Fibroblast of pulmonary artery (primary cell): ENCODE measurements at places on chromosomes 11 and 22.

DNA sequence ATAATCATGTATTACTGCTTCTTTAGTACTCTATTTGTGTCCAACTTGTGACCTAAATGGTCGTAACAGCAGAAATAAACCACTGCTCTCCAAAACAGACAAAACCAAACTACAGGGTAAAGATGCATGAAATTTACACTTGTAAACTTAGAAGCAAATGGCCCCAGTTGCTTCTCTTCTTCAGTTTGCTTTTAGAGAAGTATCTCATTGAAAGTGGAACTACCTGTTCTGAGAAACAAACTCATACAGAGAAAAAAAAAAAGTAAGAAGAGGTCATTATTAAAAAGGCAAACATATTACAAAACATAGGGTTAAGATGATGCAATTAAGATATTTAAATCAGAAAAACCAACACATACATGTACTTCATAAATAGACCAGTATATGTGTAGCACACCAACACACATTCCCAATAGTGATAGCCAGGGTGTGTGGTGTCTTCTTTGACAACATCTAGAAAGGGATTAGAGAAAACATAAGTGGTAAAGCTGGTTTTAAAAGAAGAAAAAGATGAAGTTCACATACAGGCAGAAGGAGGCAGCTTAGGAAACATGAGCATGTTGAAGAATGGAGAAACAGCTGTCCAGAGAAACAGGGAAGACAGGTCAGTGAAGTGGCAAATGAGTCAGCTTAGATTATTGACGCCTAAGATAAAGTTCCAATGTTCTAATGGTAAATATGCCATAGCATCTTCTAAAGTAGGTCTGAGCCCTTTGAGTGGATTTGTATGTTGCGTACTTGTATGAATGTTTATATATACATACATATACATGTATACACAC lies 844.7 kb upstream of the CCDC90B start:
- no peak for DNase-seq

GRCh38 chr22:49771266-49772065 lies 56.2 kb downstream of the BRD1 start:
- DNase-seq: no peak

GRCh38 chr22:45499746-45500145 lies 2.9 kb upstream of the FBLN1 start:
- DNase-seq: no peak

- no peak for DNase-seq
These were observed 327 bp upstream of the MED17 start for GRCh38 chr11:93783765-93784144.

DNA sequence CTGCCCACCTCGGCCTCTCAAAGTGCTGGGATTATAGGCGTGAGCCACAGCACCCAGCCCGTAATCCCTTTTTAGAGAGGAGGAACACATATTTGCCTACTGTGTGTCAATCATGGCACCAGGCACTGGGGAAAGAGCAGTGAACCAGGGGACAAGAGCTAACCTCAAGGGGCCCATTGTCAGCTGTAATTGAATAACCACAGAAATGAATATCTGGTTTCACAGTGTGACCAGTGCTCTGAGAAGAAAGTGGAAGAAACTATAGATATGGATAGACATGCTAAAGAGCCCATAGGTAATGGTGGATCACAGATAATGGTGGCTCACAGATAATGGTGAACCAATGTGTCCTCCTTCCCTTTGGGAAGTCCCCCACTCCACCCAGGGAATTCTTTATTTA lies 8.6 kb upstream of the KCTD14 start:
- no peak for DNase-seq

GRCh38 chr11:78465169-78465942 lies 47.7 kb upstream of the GAB2 start:
- no peak for DNase-seq

DNA sequence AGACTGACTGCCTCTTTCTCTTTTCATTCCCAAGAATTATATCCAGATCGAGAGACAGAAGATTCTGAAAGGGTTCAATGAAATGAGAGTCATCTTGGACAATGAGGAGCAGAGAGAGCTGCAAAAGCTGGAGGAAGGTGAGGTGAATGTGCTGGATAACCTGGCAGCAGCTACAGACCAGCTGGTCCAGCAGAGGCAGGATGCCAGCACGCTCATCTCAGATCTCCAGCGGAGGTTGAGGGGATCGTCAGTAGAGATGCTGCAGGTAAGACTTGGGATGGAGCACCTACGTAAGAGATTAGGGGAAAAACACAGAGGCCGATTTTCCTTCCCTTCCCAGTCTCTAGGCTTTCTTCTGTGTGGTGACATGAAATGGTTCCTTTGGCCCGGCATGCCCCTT lies 8.7 kb downstream of the TRIM22 start:
- no peak for DNase-seq

DNA sequence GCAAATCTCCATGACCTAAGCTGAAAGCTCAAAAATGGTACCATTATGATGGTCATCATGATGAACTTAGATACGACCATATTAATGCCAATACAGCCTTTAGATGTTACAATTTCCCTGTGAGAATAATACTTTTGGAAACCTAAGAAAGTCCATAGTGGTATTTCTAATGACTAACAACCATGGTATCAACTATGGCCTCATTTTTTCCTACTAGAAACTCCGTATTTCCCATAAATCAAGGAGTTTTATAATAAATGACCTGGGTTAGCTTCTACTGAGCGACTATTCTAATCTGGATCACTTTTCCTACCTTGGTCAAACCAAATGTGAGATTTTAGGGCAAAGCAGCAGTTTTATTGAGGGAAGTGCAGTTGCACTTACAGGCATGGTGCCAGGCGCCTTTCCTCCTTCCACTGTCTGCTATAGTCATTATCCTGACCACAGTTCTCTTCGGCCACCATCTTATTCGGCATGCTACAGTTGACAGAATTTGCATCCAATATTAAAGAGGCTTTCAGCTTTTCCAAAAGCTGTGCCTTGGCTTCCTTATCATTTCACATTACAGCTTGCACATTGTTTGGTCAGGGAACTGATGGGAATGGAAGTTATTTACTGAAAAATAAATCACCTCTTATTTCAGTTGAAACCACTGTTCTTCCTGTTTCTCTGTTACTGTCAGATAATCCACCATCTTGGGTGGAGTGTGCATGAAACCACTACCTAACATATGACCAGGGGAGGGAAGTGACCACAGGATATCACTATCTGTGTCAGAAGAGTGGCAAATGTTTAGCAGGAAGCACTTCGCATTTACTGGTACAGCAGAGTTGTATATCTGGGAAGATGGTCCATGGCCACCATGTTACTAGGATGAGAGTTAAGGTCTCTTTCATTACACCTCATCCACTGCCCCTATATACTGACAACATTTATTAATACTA lies 74.5 kb upstream of the PICALM start:
- no peak for DNase-seq

- peak; percentile 94 for DNase-seq
These were observed 1.2 kb upstream of the CCDC86 start for GRCh38 chr11:60840470-60841430.

GRCh38 chr11:115929618-115930129 lies 425.5 kb upstream of the CADM1 start:
- DNase-seq: no peak

DNA sequence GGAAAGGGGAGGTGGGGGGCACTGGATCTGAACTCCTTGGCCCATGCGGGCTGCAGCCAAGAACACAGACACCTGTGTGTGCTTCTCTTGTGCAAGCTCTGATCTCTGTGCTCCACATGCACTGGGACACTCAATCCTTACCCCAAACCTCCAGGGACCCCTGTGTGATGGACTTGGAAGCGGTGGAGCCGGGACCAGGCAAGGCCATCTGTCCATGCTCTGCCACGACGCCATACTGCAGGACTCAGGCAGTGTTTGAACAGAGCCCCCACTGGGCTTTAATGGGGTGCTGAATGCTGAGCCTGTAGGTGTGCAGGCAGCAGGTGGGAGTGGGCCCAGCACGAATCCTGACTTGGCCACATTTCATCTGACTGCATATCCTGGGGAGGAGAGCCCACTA lies 23.4 kb downstream of the PPM1F start:
- no peak for DNase-seq

DNA sequence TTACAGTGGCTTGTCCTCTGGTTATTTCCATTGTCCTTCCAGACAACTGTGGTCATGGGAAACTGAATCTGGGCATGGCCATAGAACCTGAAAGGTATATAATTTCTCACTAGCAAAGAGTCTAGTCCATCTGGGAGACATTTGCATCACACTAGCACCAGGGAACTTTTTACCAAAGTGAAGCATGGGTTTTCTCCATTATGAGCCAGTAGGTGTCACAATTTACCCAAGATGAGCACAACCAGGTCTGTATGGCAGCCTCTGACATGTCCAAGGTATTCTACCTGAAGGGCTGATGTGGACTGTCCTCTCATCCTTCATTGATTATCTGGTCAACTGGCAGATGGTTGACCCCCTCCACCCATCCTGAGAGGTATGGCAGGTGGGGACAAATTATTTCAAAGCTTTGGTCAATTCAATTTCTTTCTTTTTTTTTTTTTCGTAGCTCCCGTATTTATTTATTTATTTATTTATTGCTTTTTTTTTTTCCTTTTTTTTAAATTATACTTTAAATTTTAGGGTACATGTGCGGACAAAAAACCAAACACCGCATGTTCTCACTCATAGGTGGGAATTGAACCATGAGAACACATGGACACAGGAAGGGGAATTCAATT lies 425.9 kb downstream of the TMEM135 start:
- DNase-seq: peak; percentile 5

GRCh38 chr11:5489576-5490357 lies 1.3 kb downstream of the OR52D1 start:
- DNase-seq: no peak

GRCh38 chr11:30762188-30762587 lies 176.0 kb upstream of the MPPED2 start:
- no peak for DNase-seq

- DNase-seq: no peak
These were observed 49.7 kb upstream of the RAPSN start for GRCh38 chr11:47498584-47499152.

- no peak for DNase-seq
These were observed 8.5 kb downstream of the SWAP70 start for GRCh38 chr11:9672288-9672916.

DNA sequence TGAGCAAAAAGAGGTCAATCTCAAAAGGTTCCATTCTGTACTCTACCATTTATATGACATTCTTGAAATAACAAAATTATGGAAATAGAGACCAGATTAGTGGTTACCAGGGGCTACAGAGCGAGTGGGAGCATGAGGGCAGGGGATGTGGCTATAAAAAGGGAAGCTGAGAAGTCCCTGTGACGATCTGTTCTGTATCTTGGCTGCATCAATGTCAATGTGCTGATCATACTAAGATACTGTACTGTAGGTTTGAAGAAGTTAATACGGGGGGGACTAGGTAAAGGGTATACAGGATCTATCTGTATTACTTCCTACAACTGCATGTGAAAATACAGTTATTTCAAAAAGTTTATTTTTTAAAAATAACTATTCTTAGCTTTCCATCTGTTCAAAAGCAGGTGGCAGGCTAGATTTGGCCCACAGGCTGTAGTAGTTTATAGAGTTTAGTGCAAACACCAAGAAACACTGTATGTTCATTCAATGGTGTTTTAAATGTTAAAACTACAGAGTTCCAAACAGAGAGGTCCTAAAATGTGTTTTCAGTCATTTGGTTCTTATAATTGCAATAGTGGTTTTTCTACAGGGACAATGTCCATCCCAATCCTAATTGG lies 78.2 kb downstream of the SMCO4 start:
- DNase-seq: no peak

DNA sequence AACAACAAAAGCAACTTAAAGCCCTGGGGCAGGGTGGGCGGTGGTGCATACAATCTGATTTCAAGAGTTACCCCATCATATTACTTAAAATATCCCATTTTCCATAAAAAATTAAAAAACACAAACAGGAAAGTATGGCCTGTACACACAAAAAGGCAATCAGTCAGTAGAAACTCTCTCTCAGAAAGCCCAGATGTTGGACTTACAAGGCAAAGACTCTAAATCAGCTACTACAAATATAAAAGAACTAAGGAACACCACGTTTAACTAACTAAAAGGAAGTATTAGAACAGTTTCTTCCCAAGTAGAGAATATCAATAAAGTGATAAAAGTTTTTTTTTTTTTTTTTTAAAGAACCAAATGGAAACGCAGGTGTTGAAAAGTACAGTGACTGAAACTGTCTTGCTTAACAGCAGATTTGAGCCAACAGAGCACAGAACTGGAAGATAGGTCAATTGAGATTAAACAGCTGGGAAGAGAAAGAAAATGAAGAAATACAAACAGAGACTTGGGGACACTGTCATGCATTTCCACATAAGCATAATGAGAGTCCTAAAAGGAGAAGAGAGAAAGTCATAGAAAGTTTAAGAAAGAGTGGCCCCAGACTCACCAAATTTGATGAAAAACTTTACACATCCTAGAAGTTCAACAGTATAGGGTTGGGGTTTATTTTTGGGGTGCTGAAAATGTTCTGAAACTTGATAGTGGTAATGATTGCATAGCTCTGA lies 8.6 kb downstream of the SC5D start:
- DNase-seq: peak; percentile 34
